ENCODE measurements at places on chromosomes 5 and 9.

- DNase-seq, result no peak
Observed at GRCh38 chr9:134463280-134463679, 137.0 kb downstream of the RXRA start.

DNA sequence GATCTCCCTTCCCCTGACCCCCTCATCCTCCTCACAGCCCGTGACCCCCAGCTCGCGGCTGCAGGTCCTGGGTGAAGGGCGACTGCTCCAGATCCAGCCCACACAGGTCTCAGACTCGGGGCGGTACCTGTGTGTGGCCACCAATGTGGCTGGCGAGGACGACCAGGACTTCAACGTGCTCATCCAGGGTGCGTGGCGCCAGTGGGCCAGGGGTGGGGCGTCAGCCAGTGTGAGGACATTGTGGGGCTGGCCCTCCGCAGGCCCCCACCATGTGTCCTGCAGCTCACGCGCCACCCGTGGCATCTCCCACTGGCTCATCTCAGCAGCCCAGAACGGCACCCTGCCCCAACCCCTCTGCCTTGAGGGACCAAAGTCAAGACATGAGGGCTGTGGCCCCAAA lies 67.1 kb upstream of the ASS1 start:
- DNase-seq, result no peak

GRCh38 chr9:13116292-13116691 lies 163.2 kb downstream of the MPDZ start:
- DNase-seq, result no peak

DNA sequence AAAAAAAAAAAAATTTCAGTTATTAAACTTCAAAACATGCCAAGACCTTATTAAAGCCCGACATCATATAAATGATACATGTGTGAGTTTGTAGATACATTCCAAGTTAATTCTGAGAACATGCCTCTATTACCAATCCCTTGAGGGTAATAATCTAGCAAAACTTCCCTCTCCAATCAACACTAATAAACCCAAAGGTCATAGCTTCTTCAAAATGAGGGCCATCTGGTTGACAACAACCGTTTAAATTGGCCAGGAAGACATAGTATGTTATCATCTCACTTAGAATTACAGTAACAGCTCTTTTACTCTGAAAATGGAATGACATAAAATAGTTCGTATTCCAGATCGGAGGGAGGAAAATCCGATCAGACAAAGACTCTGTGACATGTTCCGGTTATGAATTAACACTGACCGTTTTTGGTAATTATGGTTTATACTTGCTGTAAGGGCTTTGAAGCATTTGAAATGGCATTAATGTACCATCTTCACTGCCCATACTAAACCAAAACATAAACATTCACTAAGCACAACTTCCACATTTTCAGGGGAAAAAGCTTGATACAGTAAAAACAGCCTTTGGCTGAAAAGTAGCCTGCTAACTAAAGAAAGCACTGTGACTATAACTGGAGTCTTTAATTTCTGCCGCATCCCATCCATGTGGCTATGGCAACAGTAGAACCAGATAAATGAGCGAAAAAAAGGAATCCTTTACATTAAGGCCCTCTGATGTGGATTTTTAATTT lies 50.3 kb downstream of the ANKH start:
- DNase-seq, result no peak

GRCh38 chr5:152634586-152634985 lies 229.5 kb upstream of the NMUR2 start:
- DNase-seq, result no peak

- DNase-seq, result no peak
Observed at GRCh38 chr5:4802044-4802443, 338.1 kb upstream of the ADAMTS16 start.

DNA sequence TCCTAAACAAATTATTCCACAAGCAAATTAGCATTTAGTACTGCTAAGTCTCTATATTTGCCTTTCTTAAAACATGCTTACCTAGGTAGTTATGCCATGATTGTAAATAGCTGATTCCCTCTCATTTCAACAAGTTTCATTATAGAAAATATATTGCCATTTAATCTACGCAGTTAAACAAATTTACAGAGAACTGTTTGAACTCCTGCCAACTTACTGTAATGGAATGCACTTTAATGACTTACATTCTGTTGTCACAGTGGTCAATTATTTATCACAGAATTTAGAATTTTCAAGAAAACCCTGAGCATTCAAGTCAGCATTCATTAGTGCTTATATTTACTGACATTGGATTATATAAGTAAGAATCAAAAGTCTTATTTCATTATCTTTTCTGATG lies 19.6 kb downstream of the SLC38A9 start:
- no peak for DNase-seq

GRCh38 chr5:159605585-159605984 lies 275.3 kb upstream of the IL12B start:
- no peak for DNase-seq

Data from CD4-positive, alpha-beta T cell treated with Interleukin-6 for 4 hours (primary cell).